Eye (tissue), 1 donor: ENCODE measurements at places on chromosomes 7 and 10.

- DNase-seq: no peak
These were observed 171.1 kb downstream of the FAM107B start for GRCh38 chr10:14603534-14604102.

- no peak for DNase-seq
These were observed 51.8 kb upstream of the STEAP4 start for GRCh38 chr7:88358526-88358838.

- no peak for DNase-seq
These were observed 1140.9 kb downstream of the XPNPEP1 start for GRCh38 chr10:108782411-108782810.

DNA sequence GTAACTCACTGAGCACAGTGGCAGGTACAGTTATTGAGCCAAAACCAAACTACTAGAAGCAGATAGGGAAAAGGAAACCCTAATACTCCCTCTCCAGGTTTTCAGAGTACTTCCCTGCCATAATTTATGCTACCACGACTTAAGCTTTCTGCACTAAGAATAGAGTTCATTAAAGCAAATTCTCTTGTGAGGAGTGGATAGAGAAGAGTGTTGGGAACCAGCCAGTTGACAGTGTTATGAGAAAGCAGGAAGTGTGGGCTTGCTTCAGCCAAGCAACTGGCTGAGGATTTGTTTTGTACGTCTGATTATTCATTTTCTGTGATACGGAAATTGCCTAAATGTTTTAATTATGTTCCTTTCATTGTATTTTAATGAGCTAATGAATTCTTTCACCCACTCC is 280.5 kb downstream of the KIF20B start:
- DNase-seq: no peak

DNA sequence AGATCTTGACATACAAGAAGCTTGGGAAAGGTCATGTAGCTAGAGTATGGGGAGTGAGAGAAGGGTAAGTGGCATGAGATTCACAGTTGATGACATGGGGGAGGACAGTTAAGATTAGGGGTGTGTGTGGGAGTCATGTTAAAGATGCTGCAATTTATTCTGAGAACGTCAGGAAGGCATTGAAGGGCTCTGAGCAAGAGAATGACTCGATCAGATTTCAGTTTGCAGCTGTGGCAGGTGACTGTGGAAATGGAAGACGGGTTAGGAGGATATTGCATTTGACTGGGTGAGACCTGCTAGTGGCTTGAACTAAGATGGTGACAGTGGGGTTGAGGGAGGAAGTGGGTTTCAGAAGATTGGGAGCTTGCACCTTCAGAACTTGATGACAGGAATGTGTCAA is 5.6 kb downstream of the CDC123 start:
- DNase-seq: no peak

- DNase-seq: peak; percentile 39
These were observed 47.4 kb upstream of the GNAI1 start for GRCh38 chr7:80087051-80087770.

DNA sequence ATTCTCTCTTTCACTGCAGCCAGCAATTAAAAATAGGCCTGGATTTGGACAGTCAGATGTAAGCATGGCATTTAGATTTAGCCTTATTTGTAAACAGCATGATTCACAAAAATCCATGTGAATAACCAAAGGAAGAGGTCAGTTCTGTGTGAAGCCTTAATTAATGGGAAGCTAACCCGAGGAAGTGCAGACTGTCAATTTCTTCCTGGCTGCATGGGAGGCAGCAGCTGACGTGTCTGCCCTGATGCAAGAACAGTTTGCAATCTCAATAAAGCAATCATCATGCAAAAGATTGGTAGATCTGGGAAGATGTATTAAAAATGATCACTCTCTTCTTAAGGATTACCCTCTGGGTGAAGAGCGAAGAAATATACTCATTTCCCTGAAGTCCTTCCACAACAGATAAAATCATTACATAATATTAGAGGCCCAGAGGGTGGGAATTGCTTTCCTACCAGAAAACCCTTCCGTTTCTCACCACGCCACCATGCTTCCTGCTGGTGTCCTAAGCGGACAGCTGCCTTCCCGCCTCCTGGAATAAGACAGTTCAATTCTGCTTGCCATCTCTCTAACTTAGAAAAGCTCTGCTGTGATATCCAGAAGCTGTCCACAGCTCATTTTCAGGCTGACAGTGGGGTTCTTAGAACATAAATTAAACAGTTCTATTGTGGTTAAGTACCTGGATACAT is 526.7 kb upstream of the NRP1 start:
- no peak for DNase-seq
